ENCODE measurements at places on chromosomes 13 and 19.

DNA sequence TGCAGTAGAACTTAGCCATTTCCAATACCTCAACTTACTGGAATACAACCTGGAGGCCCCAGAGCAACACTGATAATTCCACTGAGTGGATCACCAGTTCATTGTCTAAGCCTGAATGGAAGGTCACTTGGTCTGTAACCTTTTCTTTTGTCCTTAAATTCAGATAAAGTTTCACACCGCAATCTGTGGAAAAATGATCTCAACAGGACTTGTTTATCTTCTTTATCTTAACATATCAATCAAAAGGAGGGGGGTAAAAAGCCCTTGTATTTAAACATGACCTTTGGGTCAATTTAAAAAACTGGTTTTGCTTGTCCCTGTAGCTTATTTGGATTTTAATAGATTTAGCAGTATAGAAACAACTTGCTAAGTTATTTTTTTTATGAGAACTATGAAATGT, 21.6 kb downstream of the SAE1 start:
- no peak for DNase-seq

DNA sequence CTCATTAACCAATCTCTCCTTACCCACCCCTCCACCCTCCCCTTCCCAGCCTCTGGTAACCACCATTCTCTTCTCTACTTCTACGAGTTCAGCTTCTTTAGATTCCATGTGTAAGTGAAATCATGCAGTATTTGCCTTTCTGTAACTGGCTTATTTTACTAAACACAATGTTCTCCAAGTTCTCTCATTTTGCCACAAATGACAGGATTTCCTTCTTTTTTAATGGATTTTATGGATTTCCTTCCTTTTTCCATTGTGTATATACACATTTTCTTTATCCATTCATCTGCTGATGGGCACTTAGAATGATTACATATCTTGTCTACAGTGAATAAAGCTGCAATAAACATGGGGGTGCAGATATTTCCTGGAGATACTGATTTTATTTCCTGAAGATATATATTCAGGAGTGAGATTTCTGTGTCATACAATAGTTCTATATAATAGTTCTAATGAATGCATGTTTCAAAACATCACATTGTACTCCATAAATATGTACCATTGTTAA, 20.2 kb downstream of the KCTD12 start:
- no peak for DNase-seq

- no peak for DNase-seq
Measured at GRCh38 chr13:73481886-73482445, 423.2 kb downstream of the KLF5 start.

DNA sequence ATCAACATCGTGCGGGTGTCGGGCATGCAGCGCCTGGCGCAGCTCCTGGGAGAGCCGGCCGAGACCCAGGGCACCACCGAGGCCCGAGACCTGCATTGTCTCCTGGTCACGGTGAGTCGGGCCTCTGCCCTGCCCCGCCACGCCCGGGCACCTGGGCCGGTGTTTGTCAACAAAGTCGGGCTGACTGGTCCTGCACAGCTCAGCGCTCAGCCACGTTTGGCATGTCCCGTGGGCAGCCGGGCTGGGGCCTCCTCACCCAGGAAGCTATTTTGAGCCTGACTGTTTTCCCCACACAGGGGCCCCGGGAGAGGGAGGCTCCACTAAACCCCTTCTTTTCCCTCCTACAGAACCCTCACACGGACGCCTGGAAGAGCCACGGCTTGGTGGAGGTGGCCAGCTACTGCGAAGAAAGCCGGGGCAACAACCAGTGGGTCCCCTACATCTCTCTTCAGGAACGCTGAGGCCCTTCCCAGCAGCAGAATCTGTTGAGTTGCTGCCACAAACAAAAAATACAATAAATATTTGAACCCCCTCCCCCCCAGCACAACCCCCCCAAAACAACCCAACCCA, 1.3 kb downstream of the GADD45B start:
- DNase-seq = peak; percentile 55

DNA sequence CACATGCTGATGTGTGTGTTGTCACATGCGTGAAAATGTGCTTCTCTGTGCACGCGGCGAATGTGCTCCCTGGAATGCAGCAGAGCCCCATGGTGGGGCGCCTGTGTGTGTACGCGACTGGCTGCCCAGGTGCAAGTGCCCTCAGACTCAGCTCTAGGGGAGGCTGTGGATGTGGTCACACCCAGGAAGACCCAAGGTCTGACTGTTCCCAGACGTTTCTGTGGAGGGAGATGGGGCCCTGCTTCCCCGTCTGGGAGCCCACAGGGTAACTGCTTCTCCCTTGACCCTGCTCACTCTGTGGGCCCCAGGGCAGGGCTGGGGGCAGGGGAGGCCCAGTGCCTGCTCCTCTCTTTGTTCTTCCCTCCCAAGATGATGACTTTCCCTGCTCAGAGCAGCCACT, 7.9 kb upstream of the UQCR11 start:
- DNase-seq = no peak

Measured in psoas muscle (tissue), 8 donors.